ENCODE measurements at places on chromosomes 12 and 14.

DNA sequence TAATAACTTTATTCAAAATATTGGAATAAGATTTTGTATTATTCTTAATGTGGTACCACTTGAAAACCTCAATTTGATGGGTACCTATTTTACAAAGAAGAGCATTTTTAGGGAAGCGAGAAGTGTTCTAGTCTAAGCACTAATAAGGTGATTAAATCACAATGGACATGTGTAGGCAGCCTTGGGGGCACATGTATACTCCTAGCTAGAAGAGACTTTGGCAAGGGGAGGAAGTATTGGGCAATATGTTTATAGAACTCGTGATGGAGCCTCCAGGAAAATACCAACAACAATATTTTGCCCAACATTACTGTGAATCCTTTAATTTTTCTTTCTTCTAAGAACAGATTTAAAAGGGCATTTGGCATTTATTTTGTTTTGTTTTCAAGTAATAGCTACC is 280.3 kb downstream of the ADAMTS20 start:
- DNase-seq: no peak

DNA sequence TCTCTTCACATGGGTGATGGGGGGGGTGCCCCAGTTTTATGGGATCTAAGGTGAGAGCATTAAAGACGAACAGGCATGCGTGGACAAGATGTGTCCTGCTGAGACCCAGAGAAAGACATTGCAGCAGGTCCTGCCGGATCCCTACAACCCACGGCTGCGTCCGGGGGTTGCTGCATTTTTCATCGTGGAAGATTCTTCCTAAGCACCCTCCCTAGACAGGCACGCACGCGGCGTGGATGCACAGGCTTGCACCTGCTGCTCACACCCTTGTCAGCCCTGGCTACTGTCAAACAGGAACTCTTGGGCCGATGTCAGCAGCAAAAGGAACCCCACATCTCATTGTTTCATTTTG is 280.6 kb upstream of the RTL1 start:
- no peak for DNase-seq

DNA sequence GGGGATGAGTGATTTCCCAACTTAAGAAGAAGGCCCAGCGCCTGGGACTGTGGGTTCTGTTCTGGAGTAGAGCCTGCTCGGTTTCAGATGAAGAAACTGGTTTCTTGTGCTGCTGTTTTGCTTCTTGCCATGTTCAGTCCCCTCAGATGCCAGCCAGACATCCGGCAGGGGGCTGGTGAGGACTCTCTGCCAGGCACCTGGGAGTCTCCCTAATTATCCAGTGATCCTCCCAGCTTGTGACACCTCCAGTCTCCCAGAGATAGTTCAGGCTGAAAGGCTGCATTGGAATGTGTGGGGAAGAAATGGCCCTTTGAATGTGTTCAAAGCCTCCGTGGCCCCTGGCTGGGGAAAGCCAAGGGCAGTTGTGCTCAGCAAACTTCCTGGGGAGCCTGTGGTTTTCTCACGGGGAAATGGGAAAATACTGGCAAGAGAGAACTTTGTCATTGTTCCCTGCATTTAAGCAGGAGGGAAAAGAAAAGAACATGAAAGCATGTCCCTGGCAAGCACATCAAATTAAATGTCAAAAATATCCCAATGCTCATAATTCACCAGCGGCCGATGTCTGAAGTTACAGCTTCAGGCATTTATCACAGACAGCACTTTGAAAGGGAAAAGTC is 8.5 kb upstream of the SERPINA12 start:
- no peak for DNase-seq

DNA sequence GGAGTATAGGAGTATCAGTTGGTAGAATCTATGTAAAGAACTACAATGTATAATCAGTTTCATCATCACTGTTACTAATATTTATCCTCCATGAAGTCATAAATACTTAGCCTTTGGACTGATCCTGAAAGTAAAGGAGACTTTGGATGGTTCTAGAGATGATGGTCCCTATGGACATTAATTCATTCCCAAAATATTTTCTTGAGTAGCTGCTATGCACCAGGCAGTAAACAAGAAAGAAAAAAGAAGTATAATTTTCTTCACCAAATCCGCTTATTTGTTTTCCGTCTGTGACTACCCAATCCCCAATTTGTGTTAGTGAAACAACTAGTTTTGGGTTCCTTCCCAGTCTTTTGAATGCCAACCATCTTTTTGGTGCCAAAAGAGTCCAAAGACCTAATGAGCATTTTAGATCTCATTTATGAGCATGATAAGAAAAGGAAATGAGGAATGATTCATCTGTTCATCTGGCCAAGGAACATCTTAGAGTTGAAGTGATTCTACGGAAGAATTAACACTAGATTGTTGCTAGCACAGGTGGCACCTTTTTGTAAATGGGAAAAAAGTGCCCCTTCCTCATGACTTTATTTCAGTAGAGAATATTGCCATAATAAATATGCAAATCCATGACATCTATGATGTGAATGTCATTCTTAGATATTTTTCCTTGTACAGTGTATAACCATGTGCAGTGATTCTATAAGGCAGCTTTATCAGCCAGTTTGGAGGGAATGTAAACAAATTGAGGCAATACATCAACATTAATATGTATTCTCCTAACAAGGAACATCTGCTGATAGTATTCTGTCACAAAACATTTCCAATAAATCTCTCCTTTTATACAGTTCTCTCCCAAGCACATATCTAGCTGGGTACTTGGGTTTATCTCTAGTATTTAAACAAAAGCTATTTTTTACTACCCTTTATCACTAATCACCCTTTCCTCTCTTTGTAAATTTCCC is 85.1 kb upstream of the CCDC91 start:
- no peak for DNase-seq

- DNase-seq: no peak
Measured at GRCh38 chr14:71341156-71341555, 433.9 kb downstream of the PCNX1 start.

DNA sequence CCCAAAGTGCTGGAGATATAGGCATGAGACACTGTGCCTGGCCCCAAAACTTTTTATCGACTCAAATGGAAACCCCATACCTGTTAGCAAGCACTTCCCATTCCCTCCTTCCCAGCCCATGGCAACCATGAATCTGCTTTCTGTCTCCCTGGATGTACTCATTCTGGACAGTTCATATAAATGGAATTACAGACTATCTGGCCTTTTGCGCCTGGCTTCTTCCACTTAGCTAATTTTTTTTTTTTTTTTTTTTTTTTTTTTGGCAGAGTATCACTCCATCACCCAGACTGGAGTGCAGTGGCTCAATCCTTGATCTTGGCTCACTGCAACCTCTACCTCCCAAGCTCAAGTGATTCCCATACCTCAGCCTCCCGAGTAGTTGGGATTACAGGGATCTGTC is 134.5 kb upstream of the MED13L start:
- no peak for DNase-seq

DNA sequence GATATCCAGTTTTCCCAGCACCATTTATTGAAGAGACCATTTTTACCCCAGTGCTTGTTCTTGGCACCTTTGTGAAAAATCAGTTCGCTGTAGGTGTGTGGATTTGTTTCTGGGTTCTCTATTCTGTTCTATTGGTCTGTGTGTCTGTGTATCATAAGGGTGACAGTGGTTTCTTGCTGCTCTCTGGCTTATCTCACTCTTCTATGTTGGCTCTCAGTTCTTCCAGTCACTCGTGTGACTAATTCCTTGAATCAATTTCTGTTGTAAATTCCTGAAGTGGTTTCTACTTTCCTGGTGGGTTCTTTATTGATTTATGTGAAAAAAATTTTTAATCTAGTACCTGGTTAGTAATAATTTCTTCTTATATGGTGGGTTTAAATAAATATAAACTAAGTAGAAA is 58.3 kb downstream of the OTOGL start:
- DNase-seq: no peak

Data from GOT3 (cell line).